ENCODE measurements at places on chromosomes 3 and 15.

DNA sequence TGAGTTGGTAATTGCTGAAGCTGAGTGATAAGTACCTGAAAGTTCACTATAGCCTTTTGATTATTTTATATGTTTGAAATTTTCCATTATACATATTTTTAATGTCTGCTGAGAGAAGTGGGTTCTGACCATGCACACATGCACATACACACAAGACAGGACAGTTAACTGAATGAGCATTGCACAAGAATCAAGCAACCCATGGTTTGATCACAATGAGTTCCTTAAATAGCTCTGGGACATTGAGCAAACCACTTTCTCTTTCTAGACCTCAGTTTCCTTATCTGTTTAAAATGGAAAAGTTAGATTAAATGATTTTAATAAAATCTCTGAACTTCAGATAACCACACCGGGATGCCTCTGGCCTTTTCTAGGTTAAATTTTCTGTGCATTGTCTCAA is 26.7 kb downstream of the SNTN start:
- no peak for DNase-seq

DNA sequence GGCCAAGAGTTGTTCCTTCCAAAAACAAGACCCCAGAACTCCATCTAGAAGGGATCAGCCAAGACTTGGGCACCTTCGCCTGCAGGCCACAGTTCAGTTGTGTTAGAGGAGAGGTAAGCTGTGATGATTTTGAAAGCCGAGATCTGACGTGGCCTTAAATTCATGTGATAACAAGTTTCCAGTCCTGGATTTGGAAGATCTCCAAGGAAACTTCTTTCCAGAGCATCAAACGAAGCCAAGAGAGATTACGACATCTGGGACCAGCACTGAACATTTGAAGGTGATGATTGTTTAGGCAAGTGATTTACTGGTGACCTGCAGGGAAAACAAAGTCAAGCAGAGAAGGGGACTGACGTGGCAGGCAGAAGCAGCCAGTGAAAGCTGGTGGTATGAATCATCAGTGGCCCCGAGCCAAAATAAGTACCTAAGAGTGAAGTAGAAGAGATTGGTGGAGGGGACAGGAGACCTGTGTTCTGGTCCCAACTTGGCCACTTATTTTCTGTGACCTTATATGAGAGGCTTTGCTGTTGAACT is 339.0 kb upstream of the PROK2 start:
- peak; percentile 27 for DNase-seq

DNA sequence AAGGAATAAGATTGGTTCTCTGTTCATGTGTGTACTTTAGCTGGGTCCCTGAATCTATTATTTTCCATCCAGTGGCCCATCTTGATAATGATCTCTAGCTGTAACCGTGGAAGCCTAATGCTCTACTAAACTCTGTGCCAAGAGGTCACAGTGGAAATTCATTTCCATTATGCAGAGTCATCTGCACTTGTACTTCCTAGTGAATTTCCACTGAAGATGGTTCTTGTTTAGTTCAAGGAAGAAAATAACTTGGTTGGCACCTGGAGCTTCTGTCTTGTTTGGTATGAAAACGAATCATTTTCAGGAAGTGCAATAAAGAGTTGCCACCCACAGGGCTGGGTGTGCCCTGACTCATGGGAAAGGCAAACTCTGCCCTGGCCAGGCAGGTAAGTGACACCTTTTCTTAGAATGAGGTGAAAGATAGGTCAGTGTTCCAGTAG is 10.3 kb downstream of the LPP start:
- DNase-seq = no peak

DNA sequence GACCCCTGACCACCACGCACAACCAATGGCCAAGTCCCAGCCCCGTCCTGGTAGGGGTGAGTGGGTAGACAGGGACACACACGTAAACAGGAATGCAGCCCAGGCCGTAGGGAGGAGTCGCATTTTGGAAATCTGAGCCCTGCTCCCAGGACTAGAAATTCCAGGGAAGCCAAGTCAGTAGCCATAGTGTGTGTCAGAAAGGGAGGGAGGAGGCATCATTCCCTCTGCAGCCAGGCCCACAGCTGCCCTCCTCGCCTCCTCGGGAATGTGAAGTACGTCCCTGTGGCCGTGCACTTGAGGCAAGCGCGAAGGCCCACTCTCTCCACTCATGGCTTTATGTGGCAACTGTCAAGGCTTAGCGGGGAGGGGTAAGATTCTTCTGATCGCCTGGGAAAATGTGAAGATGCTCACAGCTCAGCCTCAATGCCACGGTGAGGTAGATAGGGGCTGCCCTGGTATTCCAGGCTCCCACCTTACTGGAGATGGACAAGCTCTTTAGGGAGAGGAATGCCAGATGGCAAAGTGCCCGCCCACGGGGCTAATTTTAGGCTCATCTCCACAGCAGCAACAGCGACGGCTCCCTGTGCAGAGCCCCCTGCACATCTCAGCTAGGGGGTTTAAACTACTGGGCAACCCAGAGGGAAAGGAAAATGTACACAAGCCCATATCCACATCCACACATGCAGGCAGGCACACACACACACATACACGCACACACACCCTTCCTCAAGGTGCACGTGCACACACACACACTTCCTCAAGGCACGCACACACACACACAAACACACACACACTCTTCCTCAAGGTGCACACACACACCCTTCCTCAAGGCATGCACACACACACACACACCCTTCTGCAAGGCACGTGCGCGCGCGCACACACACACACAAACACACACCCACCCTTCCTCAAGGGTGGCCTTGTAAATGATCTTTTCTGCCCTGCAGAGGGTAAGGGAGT is 65.5 kb downstream of the ADCY5 start:
- DNase-seq = peak; percentile 57

DNA sequence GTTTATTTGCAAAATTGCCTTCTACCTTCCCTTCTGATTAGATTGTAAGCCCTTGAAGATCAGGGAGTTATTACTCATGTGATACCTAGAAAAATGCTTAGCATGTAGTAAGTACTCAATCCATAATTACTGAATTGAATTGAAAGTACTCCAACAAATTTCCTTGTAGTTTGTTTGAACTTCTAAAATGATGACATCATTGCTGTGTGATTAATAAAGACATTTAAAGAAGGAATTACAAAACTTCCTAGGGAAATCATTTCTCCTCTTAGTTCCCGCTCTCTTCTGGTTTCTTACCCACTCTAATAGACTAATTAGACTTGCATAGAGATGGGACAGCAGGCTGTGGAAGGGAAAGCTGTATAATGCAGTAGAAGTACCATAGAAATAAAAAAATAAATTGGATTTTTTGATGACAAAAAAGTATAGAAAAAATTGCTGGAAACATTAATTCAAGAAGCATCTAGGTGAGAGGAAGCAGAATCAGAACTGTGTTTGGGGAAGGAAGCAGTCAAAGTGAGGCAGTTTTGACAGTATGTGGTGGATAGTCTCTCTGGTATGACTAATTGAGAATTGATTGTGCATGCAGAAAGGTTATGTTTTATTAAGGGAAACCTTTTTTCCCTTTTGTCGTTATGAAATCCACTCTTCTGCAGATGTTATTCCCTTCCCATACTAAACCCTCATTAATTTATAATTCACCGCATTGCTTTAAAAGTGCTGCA is 93.0 kb downstream of the ALCAM start:
- DNase-seq = no peak

DNA sequence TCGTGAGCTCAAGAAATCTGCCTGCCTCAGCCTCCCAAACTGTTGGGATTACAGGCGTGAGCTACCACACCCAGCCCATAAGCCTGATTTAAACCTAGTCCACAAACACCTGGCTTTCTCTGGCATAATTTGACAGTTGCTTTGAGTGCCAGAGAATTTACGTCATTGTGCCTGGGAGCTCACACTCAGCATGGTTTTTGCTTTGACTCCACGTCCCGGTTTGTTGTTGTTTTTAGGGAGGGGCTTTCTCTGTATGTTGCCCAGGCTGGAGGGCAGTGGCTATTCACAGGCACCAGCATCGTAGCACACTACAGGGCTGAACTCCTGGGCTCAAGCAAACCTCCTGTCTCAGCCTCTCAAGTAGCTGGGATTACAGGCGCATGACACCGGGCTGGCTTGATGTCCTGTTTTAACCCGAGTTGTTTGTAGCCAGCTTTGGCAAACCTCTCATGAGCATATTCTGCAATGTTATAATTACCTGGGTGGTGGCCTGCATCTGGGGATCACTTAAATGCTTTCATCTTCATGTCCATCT is 32.7 kb downstream of the CEMIP start:
- no peak for DNase-seq

GRCh38 chr3:100954990-100955389 is 38.2 kb downstream of the ABI3BP start:
- DNase-seq = no peak

DNA sequence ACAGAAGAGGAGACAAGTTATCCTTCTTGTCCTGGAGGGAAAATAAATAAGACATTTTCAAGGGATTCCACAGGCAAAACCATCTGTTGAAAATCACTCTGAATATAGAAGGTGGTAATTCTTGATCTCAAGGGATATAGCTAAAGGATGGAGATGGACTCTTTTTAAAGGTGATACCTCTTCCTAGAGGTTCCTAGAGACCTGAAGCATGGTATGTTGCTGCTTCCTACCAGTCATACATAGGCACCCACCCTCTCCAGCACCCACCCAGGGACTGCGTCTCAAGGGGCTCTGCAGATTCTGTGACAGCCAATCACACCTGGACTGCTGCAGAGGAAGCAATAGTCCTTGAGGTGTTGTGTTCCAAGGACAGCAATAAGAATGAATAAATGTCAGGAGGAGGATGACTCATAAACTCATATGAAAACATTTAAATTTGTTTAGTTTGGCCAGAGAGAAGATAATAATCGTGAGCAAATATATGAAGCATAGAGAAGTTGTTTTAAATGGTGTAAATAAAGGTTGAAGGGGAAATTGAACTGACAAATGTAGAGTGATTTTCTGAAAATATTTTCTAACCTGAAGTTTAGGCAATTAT is 741.6 kb upstream of the CBLB start:
- no peak for DNase-seq

DNA sequence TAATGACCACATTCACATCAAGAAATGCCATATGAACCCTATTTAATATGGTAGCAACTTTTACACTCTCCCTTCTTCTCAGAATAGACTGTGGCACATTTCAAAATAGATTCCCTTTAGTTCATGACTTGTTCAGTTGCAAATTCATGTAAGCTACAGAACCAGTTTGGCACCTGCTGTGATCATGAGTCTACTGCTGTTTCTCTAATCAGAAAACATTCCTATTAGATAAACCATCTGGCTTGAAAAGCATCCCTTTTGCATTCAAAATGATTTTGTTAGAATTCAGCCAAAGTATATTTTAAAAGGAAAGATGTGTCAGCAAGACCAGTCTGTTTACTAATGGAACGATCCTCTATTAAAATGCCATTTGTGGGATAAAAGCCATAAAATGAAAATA is 304.4 kb downstream of the BCHE start:
- no peak for DNase-seq

- no peak for DNase-seq
Observed at GRCh38 chr3:47485812-47486211, 10.1 kb upstream of the SCAP start.

DNA sequence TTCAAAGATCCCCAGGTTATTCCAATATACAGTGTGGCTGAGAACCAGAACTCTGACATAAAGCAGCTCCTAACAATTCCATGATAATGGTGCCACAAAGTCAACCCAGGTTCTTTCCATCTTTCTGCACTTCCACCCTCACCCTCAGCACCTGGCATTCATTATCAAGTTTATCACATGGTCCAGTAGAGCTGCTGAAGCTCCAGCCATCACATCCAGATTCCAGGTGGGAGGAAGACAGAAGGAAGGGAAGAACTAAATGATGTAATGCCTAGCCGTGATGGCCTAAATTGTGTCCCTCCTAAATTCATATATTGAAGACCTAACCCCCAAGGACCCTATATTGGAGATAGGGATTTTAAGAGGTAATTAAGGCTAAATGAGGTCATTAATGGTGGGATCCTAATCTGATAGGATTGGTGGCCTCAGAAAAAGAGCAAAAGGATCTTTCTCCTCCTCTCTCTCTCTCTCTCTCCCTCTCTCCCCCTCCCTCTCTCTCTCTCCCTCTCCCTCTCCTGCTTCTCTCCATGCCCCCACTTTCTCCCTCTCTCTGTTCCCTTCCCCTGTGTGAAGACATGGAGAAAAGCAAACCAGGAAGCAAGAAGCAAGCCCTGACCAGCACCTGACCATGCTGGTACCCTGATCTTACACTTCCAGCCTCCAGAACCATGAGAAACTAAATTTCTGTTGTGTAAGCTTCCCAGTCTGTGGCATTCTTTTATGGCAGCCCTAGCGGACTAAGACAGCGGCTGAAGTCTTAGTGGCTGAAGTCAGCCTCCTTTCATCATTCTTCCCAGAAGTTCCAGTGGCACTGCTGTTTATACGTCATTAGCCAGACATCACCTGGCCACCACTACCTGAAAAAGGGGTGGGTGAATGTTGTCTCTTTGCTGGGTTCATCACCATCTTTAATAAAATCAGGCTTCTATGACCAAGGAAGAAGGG is 369.7 kb upstream of the PROK2 start:
- DNase-seq = no peak

- DNase-seq = no peak
Observed at GRCh38 chr15:49041426-49041825, 4.8 kb downstream of the SECISBP2L start.

DNA sequence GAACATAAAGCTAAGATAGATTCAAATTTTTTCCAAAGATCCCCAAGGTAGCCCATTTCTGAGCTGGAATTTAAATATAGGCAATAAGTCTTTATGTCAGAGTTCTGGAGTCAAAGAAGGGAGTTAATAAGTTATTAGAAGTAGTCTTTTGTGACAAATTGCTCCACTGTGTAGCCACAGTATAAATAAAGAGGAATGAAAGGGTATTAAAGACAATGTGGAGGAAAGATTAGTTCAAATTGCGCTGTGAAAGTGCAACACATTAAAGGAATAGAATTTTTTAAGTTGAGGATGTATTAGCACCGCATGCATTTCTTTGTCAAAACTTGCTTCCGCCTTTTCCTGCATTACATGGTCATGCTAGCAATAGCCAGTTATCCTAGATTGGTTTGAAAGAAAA is 666.6 kb upstream of the CCDC54 start:
- no peak for DNase-seq

- DNase-seq = no peak
Observed at GRCh38 chr15:73081321-73081958, 29.2 kb downstream of the NEO1 start.

DNA sequence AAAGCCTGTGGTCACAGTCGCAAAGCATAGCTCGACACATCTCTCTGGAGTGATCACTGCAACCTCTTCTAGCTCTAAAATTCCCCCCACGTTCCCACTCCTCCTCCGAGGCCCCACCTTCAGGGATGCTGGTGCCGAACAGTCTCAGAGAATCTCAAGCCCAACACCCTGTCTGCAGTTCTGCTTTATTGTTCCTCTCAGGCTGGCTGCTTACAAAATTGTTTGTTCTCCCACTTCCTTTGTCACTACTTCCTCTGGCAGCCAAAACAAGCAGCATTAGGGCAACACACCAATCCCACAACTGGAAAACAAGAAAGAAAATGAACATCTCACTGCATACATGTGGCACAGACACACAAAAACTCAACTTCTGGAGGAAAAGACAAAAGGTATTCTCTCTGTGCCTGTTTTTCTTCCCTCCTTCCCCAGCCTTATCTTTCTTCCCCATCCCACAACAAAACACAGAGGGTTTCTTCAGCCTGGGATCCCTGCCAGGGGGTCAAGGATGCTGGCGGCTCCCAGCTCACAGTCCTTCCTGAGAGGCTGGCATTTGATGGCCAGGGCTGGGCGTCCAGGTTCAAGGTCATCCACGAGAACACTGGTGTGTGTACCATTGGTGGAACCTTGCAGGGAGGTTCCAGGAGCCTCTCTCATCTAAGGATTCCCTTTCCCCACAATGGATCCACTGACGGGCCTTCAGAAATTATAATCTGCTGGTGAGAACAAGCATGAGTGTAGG is 108.4 kb downstream of the TMCO5A start:
- DNase-seq = no peak

Data from iPS-NIHi11 (cell line).